Anterior cingulate cortex (tissue), 58 donors: ENCODE measurements at places on chromosomes 12 and 14.

GRCh38 chr12:91388573-91388972, 206.0 kb upstream of the DCN start:
- DNase-seq: no peak

DNA sequence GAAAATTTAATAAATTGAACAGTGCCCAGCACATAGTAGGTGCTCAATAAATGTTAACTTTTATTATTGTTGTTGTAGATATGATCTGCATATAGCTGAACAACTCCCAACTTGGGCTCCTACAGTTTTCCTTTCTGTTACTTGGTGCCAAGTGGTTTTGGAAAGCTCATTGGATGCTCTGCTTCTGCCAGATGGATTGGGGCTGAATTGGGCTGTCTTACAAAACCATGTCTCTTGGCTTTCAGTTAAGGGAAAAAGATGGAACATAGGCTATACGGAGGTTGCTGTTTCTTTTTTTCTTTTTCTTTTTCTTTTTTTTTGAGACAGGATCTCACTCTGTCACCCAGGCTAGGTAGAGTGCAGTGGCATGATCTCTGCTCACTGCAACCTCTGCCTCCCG, 140.7 kb upstream of the PWP1 start:
- DNase-seq: no peak

DNA sequence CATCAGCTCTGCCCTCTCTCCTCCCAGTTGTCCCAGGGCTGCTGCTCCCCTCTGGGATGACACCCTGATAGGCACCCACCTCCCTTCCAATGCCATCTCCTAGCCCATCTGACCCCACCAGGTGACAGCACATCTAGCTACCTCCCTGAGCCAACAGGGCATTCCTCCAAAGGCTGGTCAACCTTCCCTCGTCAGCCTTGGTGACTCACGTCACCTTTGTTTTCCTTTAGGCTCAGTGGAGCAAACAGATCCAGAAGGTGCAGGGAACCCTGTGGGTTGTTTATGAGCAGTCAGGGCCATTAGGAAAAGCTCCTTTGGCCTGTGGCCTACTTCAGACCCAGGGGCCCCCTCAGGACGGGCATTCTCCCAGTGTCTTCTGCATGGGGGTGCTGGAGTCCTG, 32.4 kb downstream of the PIGH start:
- DNase-seq: no peak

GRCh38 chr14:59292028-59292427, 103.6 kb downstream of the DAAM1 start:
- no peak for DNase-seq

DNA sequence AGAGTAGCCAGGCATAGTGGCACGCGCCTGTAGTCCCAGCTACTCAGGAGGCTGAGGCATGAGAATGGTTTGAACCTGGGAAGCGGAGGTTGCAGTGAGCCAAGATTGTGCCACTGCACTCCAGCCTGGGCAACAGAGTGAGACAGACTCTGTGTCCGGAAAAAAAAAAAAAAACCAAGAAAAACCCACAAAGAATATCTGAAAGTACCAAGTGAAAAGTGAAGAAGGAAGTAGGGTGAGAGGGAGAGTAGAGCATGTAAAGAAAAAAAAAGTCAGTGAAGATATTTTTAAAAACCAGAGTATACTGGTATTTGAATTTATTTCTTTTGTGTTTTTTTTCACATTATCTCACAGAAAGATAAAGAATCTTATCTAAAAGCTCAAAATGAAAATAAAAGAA, 43.3 kb upstream of the ISM2 start:
- no peak for DNase-seq
